ENCODE measurements at places on chromosomes 4 and X. TPM values are rescaled to one million over a fixed set of nuclear protein-coding genes. Genes with fewer than 3 reads are reported as not detected.

The GPAT3 gene
- 0.33 TPM for total RNA-seq

The PABPC1L2A gene
- total RNA-seq = not detected

The CT45A2 gene
- total RNA-seq = not detected

The DGAT2L6 gene
- not detected for total RNA-seq

The KLHL34 gene
- not detected for total RNA-seq

The NR0B1 gene
- total RNA-seq = 50.6 TPM

The MID1 gene
- total RNA-seq = 24.9 TPM

The EPGN gene
- total RNA-seq = not detected

The XAGE1A gene
- not detected for total RNA-seq

The MAGEB1 gene
- 0.33 TPM for total RNA-seq

The NRK gene
- 0.51 TPM for total RNA-seq

The JAKMIP1 gene
- 10.4 TPM for total RNA-seq

The MAB21L2 gene
- not detected for total RNA-seq

The STS gene
- 0.99 TPM for total RNA-seq

The FRMD7 gene
- not detected for total RNA-seq

The MMAA gene
- 6.9 TPM for total RNA-seq

The HNRNPDL gene
- total RNA-seq = 372 TPM

The DDX53 gene
- total RNA-seq = not detected

The GAGE12D gene
- not detected for total RNA-seq

The IL2 gene
- not detected for total RNA-seq

The EDA2R gene
- total RNA-seq = 1.7 TPM

The CCKAR gene
- not detected for total RNA-seq

The ENPP6 gene
- 0.07 TPM for total RNA-seq

The LUZP4 gene
- not detected for total RNA-seq

The TLR1 gene
- total RNA-seq = not detected

The PFKFB1 gene
- total RNA-seq = not detected

The FAM47E gene
- total RNA-seq = 0.99 TPM

The POU3F4 gene
- 0.09 TPM for total RNA-seq

The FGF13 gene
- 69.9 TPM for total RNA-seq

The PDGFRA gene
- total RNA-seq = 8.4 TPM

The DDIT4L gene
- total RNA-seq = 10.8 TPM

The DRD5 gene
- 0.20 TPM for total RNA-seq

The GPRASP1 gene
- total RNA-seq = 3.7 TPM

The SNCA gene
- total RNA-seq = 7.3 TPM

The HTRA3 gene
- 4.4 TPM for total RNA-seq

The CA5B gene
- total RNA-seq = 31.7 TPM

The PDGFC gene
- 5.1 TPM for total RNA-seq

The CXCR3 gene
- not detected for total RNA-seq

The CENPVL3 gene
- 1.8 TPM for total RNA-seq

Measured in endodermal cell (in vitro differentiated cells).